NCI-H460 (cell line): ENCODE measurements at places on chromosomes 3 and 15. TPM values are rescaled to one million over a fixed set of nuclear protein-coding genes. Genes with fewer than 3 reads are reported as not detected.

- no peak for DNase-seq
These were observed 102.6 kb upstream of the MYZAP start for GRCh38 chr15:57489122-57489521.

GRCh38 chr3:134373271-134374104 lies 759 bp downstream of the AMOTL2 start:
- peak; percentile 64 for DNase-seq

GRCh38 chr15:46556559-46557379 lies 921.9 kb downstream of the SQOR start:
- no peak for DNase-seq

GRCh38 chr3:17577796-17578520 lies 164.5 kb downstream of the TBC1D5 start:
- DNase-seq: no peak

GOLGA6L10 gene
- 0.75 and 2.2 TPM in 2 replicates for total RNA-seq

AADACL2 gene
- total RNA-seq: not detected in 2 replicates

PLSCR5 gene
- not detected in 2 replicates for total RNA-seq
